ENCODE measurements at places on chromosomes 12 and 14.

GRCh38 chr14:83529531-83529930, 1995.9 kb upstream of the SEL1L start:
- DNase-seq: no peak

DNA sequence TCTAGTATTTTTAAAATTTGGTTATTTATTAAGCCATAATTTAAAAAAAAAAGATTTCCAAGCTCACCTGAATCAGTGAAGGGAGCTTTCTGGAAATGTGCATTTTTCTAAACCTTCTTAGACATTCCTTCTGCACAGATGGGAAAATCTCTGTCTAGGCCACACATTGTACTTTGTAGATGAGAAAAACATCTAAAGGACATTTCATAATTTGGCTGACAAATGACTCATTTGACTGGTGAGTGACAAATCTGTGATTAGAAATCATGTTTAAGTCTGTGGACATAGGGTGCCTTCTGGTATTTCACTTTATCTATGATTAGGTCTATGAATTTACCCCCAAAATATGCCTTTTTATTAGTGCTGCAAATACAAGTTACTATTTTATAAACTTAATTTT, 1044.9 kb upstream of the FLRT2 start:
- DNase-seq: no peak

GRCh38 chr14:89248411-89249064, 168.5 kb downstream of the FOXN3 start:
- no peak for DNase-seq

- no peak for DNase-seq
These were observed 24.2 kb downstream of the FLRT2 start for GRCh38 chr14:85554106-85554505.

DNA sequence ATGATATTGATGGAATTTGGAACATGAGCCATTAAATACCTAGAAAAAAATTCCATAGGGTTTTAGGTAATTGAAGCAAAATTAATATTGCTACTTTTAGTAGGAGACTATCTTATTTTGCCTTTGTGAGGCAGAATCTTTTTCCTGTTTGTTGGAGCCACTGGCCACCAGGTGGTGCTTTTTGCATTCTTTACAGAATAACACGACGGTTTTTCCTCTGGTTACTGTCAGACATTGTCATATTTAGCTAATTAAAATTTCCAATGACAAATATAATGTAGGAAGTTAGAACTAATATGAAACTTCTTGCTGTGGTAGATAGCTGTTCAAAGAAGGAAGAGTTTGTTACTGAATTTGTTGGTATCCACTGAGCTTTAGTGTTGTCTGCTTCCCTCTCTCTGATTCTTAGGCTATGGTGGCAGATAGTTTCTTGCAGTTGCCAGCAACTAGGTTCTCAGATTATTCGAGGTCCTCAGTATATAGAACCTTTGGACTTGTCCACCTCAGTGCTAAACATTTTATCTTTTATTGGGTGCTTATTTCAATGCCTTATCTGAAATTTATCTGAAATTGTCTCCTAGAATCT, 25.7 kb downstream of the RAB21 start:
- peak; percentile 8 for DNase-seq

GRCh38 chr14:92513966-92514843, 624 bp downstream of the RIN3 start:
- DNase-seq: no peak

GRCh38 chr14:59316151-59316830, 127.8 kb downstream of the DAAM1 start:
- no peak for DNase-seq

DNA sequence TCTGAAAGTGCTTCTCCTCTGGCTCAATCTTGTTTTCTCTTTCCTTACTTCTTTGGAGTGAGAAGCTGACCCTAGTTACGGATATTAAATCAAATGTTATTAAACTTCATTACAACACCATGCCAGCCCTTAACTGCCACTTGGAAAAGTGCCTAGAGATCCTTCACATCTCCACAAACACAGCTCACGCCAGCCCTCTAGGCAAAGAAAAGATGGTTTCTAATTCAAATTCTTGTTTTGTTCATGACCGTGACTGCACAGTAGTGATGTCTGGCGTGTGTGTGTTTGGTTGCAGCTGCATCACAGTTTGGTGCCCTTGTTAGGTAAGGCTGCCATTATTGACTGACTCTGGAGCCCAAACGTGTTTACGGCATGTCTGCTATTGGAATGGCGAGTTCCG, 113.0 kb downstream of the BEGAIN start:
- no peak for DNase-seq

DNA sequence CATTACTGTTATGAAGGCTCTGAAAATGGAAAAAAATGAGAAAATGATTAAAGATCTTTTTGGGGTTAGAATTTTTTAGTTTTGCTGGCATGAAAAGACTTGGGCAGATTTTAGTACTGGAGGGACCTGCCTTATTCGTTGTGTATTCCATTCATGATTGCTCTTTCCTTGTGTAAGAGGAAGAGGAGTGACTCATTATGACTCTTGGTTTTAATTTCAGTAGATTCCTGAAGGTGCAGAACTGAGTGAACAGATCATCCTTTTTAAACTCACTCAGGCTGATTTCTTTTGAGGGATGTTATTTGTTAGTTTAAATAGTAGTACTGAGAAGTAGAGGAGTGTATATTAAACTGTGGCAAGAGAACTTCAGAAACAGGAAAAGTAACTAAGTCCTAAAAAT, 41.6 kb downstream of the AKAP6 start:
- no peak for DNase-seq

- no peak for DNase-seq
These were observed 35.5 kb upstream of the UNC79 start for GRCh38 chr14:93395231-93395630.

DNA sequence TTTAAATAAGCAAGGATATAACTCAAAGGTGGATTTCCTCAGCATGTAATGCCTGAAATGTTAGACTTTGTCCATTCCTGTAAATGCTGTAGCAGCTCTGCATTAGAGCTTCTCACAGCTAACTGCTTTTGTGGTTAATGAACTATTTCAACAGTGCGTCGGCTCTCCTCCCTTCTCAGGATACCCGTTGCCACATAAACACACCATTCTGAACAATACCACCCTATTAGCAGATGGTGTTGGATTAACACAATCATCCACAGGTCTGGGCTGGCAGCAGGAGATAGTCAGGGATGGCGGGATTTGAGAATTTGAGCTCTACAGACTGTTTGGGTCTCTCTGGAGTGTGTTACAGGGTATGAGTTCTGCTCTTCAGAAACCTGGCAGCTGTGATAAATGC, 33.5 kb upstream of the C12orf42 start:
- DNase-seq: no peak

GRCh38 chr12:124531281-124531745, 36.1 kb downstream of the NCOR2 start:
- DNase-seq: no peak

- no peak for DNase-seq
These were observed 1598.3 kb downstream of the AACS start for GRCh38 chr12:126663304-126664094.

DNA sequence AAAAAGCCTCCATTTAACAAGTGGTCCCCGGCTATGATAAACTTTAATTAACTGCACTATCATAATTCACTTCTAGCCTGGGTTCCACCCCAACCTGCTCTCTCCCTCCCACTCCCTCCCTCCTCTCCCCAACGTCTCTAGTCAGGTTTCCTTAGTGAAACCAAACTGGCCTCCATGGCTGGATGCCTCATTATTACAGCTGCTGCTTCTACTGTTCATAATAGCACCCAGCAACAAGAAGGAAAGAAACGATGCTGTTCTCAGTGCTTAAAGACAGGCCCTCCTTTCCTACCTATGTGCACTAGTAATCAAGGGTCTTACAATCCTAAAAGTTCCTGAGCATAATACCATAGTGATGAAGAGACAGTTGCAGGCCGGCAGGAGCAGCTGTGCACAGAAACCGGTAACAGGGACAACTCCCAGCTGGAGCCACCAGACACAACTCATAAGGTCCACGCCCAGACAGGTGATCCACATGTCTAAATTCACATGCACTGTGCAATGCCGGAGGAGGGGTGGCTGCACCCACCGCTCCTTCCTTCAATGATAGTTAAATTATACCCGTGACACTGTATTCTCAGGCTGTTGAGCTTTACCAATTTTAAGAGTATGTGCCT, 6.2 kb downstream of the IRF2BPL start:
- DNase-seq: no peak

DNA sequence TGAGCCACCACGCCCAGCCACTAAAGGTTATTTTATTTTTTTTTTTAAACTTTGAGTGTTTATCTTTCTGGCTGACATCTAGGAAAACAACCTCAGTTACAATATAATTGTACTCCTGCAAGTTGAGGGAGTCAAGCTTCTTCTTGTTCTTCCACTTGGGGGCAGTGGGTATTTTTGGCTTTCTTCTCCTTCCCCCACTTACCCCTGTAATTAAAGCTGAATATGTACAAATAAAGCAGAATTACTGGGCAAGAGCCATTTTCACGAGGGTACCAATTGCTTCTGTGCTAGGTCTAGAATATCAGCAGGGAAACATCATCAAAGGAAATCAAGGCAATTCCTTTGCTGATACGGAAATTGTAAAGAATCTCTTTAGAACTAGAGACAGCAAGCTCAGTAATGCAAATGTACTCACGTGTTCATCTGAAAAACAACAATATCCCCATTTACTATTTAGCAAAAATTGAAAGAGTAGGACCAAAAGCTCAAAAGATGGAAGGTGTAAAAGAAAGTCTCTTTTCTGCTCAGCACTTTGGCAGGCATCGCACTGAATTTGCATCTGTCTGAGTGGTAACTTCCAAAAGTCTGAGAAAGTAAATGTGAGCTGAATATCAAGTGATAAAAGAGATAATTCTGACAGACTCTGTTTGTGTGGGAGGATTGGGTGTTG, 72.8 kb downstream of the TAOK3 start:
- no peak for DNase-seq

DNA sequence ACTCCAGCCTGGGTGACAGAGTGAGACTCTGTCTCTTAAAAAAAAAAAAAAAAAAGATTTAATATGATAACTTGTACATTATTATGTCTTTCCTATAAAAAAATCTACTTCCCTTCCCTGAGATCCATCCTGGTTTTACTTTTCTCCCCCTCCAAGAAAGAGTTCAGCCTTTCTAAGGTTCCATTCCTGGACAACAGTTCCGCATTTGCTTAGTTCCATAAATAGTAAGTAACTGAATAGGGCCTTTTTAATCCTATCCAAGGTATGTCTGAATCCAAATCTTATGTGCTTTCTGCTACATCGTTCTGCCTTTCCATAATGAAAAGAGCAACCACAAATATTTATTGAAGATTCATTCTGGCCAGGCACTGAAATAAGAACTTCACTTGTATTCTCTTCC, 187.8 kb downstream of the DACT1 start:
- no peak for DNase-seq

DNA sequence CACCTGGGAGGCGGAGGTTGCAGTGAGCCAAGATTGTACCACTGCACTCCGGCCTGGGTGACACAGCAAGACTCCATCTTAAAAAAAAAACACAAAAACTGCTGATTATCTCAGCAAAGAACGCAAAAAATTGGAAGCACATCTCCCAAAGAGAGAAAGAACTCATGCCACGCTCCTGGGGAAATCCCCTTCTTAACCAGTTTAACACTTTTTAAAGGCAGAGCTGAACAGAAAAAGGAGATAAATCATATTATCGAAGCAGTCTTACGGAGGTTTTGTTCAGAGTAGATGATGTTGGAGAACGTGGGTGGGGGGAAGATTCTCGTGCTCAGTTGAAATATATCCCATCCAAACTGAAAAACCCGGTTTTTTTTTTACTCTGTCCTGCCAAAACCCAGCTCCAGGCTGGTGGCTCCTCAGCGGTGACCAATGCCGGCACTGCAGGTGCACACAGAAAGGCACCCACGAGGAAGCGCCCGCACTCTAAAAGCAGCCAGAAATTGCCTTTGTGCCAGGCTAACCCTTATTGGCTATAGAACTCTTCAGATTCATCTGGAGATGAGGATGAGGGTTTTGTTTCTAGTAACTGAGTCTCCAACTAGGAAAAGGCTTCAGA, 100.2 kb upstream of the PARP11 start:
- no peak for DNase-seq

DNA sequence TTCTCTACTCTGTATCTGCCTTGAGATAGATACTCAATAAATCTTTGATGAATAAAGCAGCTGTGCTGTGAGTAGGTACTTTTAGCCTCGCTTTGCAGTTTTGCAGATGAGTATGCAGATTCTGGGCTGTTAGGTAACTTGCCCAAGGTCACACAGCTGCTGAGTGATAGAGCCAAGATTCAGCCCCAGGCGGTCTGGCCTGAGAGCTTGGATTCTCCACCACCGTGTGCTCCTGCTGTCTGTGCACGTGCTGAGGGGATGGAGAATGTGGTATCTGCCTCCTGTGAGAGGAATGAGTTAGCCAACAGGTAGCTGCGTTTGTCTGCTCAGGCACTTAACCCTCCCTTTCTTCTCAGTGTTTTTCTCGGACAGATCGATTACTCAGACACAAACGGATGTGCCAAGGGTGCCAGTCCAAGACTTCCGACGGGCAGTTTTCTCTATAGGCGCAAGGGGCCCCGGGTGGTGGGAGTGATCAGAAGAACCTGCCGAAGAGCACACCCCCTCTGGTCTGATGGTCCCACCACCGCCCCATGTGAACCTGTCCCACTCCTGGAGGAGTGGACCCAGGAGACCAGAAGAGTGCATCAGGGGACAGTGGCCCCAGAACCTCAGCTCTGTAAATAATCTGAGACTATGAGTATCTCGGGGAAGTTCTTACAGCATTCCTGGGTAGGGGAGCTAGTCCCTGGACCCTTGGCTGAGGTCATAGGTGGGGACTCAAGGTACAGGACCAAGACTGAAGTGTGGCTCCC, 6.6 kb upstream of the CSAD start:
- no peak for DNase-seq

GRCh38 chr14:81562818-81563217, 29.2 kb upstream of the SEL1L start:
- no peak for DNase-seq

- DNase-seq: peak; percentile 72
These were observed 11.2 kb upstream of the FKBP11 start for GRCh38 chr12:48936379-48936979.

DNA sequence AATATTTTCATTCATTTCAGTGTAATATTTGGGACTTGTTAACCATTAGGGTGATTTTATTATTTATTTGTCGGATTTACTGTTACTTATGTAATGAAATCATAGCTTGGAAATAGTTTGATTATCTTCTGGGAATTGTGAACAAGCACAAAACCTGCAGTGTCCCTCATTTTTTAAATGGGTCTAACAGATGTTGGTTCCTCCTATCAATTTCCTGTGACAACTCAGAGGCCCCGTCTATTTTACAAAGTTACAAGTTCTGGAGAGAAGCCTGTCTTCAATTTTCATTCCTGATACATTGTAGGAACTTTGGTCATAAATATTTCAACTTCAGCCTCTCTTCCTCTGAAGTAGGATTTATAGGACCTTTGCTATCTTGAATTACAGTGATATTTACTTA, 101.8 kb upstream of the DNM1L start:
- DNase-seq: no peak

- DNase-seq: no peak
These were observed 103.5 kb downstream of the GLT1D1 start for GRCh38 chr12:128956755-128957154.

DNA sequence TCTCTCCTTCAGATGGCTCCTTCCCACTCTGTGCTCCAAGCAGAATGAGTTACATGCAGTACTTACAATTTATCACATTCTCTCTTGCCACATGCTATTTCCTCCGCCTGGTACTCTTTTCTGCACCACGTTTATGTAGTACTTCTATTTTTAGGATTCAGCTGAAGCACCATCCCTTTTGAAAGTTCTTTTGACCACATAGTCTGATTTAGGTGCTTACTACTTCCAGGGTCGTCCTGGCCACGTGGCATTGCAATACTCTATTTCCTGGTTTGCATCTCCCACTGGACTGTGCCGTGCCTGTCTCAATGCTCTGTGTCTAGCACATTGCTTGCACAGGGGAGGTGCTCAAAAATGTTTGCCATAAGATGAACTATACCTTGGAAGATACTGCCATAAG, 16.3 kb upstream of the TBC1D30 start:
- DNase-seq: no peak
